Stimulated activated CD8-positive, alpha-beta memory T cell treated with anti-CD3 and anti-CD28 coated beads, Interleukin-15, amount 100 ng/mL, for 48 hours (primary cell): ENCODE measurements at places on chromosomes 6 and 20.

GRCh38 chr6:73394577-73395354 is at the start of gene DDX43:
Gene DDX43, plus strand, starts transcription at chr6:73394828. Its CDS starts 78 bp downstream, at chr6:73394906.
- DNase-seq = no peak

GRCh38 chr6:52155791-52156576 is 30.2 kb upstream of the IL17A start:
- no peak for DNase-seq

GRCh38 chr20:2796011-2796660 is 4.3 kb downstream of the CPXM1 start:
- DNase-seq = no peak

DNA sequence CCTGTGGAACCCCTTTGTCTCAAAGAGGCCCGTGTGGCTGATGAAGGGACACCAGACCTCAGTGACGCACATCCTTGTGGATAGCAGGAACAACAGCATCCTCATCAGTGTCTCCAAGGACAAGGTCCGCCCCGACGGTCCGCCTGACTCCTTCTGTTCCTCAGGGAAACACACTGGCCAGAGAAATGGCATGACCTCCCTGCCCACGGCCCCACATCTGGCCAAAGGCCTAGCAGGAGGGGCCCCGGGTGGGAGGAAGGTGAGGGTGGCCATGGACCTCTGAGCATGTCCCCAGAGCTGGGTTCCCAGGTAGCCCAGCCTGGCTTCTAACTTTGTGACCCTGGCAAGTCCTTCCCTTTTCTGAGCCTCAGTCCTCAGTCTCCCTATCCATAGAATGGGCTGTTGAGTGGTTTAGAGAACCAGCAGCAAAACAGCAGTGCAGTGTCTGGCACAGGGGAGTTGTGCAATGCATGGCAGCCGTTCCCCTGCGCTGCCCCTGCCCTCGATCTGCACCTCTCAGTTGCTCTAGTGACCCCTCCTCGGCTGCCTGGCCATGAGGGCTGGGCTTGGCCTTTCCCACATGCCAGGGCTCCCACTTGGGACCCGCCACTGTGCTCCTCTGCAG is 48.3 kb downstream of the EFCAB8 start:
- no peak for DNase-seq

DNA sequence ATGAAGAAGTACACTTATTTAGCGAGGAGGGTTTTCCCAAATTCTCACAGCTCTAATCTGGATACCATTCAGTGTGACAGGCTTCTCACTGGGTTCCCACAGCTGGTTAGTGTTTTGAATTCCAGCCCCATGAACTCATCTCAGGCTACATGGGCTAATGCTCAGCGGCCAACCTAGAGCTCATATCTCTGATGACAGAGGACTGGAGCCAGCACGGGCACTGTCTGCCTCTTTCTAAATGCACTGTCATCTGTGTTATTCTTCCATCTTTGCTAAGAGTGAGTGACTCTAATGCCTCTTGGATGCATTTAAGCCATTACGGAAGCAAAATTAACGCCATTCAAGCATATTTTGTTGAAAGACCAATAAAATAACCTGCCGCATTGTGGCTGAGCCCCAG is 308.9 kb upstream of the JAG1 start:
- DNase-seq = no peak

DNA sequence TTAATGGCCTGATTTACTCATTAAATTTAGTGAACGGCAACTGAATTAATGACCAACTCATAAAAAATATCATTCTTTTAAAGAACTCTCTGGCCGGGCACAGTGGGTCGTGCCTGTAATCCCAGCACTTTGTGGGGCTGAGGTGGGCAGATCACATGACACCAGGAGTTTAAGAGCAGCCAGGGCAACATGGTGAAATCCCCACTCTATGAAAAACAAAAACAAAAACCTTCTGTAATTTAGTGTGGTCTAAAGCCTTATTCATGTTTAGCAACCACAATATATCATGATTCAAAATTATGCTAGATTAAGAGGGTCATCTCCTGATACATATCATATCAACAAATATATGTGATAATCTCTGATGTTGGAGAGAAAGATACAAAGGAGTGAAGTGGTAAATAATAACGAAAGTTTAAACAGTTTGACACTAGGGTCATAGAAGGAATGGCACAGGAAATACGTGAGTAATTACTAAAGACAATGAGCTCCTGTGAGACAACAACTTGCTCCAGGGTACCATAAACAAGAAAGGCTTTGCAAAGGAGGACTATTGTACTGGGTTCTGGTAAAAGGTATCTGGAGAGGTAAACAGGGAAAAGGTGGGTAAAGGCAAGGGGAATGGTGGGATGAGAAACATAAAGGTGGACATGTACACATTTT is 5.7 kb downstream of the ELOVL4 start:
- DNase-seq = no peak
